ENCODE measurements at places on chromosomes 5 and 9.

GRCh38 chr9:120730654-120731514 lies 16.6 kb upstream of the MEGF9 start:
- peak; percentile 82 for DNase-seq

DNA sequence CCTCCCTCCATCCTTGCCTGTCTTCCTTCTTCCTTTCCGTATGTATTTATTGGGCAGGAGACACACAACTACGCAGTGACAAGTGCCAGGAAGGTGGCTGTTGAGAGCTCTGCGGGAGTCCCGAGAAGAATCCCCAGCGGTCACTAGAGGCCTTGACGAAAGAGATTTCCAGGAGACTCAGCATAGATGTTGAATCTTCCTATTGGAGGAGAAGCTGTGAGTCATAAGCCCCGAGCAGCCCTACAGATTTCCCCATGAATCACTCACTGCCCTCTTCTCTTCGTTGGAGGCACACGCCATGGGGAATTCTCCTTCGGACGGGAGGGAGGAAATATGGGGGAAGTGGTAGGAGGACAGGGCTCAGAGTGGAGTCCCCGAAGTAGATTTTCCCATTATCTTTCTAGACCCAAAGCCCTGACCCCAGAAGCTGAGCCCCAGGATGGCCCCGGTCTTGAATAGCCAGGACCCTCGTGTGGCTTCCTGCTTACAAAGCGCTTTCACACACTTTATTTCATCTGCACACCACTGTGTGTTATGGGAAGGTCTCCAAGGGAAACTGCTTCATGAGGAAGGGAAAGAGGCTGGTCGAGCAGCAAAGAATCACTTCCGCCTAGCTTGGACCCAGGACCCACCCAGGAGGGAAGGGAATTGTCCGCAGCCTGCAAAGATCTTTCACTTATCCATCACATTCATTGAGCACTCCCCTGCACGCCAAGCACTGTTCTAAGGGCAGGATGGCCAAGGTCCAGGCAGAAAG lies 12.7 kb downstream of the DUSP1 start:
- DNase-seq = no peak

GRCh38 chr5:30698217-30698616 lies 495.3 kb upstream of the CDH6 start:
- DNase-seq = no peak

DNA sequence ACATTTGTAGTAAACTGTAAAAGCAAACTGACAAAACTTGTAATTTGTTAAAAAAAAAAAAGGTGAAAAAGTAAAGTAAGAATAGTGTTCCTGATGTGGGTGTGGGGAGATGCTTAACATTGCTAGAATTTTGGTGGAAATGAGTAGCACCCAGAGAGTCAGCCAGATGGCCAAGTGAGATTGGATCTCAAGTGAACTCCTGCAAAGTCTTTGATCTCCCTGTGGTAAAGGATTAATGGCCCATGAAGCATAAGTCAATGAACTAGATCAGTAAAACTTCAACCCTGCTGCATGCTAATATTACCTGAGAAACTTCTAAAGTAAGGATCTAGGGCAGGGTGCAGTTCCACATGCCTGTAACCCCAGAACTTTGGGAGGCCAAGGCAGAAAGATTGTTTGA lies 19.0 kb upstream of the FAM169A start:
- DNase-seq = no peak

- no peak for DNase-seq
These were observed 14.2 kb downstream of the NUDT2 start for GRCh38 chr9:34343605-34344004.

DNA sequence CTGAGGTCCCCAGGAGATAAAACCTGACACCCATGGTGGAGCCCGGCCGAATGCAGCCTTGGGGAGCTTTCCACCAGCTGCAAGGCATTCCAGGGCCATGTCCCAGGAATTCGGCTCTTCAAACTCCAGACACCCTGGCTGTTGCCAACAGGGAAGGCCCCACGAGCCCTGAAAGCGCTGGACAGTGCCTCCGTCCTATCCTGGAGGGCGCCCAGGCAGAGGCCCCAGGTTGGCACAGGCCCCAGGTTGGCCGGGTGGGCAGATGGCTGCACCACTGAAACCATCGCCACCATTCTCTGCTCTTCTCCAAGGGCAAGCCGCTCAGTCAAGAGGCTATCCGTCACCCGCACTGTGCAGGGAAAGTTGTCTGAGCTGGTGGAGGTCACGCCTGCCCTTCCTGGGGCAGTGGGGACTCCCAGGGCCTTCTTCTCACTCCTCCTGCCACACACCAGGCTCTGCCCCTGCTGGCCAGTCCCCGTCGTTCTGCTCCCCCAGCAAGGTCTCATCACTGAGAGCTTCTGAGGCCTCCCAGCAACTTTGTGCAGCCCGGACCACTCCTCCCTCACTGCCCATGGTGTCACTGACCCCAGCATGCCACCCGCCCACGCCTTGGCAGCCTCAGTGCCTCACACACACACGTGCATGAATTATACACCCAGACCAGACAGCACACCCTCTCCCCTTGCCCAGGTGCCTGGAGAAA lies 21.2 kb downstream of the SLC6A3 start:
- peak; percentile 28 for DNase-seq

- DNase-seq = peak; percentile 9
These were observed 11.9 kb upstream of the NXNL2 start for GRCh38 chr9:88523056-88523455.

DNA sequence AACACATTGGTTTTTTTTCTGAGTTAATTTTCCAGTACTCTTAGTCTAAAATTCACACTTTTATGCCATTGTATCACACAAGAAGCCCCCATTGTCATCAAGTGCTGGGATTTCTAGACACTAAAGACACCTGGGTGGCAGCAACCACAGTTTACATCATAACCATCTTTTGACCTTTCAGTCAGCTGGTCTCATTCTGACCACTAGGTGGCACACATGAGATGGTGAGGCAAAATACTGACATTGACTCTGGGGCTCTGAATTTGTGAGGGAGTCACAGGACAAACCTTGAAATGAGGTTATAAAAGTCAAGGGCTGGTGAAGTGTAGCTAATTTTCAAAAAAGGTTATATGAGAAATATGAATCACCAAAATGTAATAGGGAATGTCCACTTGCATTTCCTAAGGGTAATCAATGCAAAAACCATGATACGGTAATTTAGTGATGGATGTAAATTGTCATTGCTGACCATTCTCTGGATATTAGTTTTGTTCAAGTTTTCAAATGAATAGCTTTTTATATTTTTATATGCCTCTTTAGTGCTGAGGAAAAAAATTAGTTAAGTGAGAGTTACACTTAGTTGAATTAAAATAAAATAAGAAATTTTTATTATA lies 229.4 kb downstream of the DMAC1 start:
- DNase-seq = no peak

DNA sequence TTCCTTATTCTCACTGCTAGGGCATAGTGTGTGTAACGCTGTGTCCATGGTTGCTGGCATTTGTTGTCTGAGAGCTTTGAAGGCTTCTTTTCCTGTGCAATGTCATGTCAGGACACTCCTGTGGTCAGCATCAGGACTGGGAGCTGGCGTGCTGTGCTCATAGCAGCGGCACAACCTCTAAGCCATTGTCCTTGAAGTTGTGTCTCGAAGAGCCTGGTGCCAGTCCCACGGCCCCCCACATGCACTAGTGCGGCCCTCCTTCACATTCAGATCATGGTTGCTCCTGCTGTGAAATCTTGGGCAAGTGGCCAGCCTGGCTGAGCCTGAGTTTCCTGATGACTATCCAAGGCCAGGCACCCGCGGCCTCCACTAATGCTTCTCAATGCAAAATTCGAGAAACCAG lies 32.4 kb downstream of the PDZD2 start:
- no peak for DNase-seq

- no peak for DNase-seq
These were observed 478.3 kb downstream of the EBF1 start for GRCh38 chr5:158621391-158621790.
